ENCODE measurements at places on chromosomes 16 and 17.
A peak's percentile ranks its signal among the peaks of the same experiment; 100 is the strongest.

- peak; percentile 32 for DNase-seq
These were observed 6.3 kb upstream of the ABCC1 start for GRCh38 chr16:15942931-15943690.

DNA sequence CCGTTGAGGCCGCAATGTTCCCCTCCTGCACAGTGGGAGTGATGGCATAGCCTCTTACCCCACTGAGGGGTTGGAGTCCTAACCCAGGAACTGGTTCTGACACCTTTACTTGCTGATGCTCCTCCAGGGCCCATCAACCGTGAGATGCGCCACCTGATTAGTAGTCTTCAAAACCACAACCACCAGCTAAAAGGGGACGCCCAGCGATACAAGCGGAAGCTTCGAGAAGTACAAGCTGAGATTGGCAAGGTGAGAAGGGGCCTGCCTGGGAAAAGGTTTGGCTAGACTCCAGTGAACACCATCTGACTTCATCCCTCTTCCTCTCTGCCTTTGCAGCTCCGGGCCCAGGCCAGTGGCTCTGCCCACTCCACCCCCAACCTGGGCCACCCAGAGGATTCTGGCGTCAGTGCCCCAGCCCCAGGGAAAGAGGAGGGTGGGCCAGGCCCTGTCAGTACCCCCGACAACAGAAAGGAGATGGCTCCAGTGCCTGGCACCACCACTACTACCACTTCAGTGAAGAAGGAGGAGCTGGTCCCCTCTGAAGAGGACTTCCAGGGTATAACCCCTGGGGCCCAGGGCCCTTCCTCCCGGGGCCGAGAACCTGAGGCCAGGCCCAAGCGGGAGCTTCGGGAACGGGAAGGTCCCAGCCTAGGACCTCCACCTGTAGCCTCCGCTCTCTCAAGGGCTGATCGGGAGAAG, 5.8 kb downstream of the RNF40 start:
- DNase-seq = no peak

DNA sequence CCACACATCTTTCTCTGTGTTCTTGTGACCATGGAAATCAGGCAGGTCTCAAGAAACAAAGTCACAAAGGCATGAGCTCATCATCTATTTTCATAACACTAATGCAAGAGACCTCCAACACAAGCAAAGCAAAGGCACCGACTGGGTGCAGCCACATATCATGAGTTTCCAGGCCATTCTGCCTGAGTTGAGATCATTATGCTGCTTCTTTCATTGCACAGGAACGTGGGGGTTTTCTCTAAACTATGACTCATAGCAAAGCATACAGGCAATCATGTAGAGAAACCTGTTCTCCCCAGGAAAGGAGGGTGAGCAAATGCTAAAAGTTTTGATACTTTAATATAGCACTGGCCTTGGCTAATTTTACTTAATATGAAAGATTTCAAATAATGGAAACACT, 60.7 kb downstream of the GRIN2A start:
- no peak for DNase-seq

GRCh38 chr17:74957935-74958740, 14.4 kb downstream of the HID1 start:
- DNase-seq = peak; percentile 60

DNA sequence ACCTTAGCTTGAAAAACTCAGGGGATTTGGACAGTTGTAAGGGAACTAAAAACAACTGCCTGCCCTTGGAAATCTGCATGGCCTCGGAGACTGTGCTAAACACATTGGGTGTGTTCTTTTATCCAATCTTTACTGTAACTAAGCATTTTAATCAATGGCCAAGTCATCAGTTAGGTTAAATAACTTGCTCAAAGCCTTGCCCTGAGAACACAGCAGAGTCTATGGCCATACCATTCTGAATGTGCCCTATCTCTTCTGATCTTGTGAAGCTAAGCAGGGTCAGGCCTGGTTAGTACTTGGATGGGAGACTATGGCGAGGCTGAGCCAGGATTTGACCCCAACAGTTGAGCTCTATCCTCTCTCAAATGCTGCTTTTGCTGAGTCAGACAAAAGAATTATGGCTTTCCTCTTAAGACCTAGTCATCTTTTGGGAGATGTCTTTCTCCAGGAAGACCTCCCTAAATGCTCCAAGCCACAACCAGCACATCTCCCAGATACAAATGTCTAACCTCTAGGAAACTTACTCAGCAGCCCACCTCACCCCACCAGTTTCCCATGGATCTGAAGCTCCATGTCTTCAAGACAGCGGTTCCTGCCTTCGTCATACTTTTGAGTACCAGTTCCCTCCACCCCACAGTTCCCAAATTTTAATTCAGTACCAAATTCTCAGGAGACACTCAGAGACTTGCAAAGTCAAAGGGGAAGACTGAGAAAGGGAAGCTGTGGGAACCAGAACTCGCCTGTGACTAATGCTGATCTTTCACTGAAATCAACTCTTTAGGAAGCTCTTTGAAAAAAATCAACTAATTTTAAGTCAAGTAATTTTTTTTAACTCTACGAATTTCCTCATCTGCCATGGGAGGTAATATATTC, 336.1 kb downstream of the MAF start:
- no peak for DNase-seq

GRCh38 chr16:630815-631405, at the start of gene WFIKKN1:
Gene WFIKKN1 (plus strand): TSS chr16:630985. CDS start chr16:631254, 269 bp downstream.
- DNase-seq = no peak

- DNase-seq = peak; percentile 53
These were observed 10.9 kb upstream of the ARHGAP23 start for GRCh38 chr17:38417210-38417951.

- DNase-seq = no peak
These were observed 11.1 kb downstream of the NR1D1 start for GRCh38 chr17:40089077-40089895.

GRCh38 chr17:72863526-72864211, 228.8 kb downstream of the SLC39A11 start:
- no peak for DNase-seq

DNA sequence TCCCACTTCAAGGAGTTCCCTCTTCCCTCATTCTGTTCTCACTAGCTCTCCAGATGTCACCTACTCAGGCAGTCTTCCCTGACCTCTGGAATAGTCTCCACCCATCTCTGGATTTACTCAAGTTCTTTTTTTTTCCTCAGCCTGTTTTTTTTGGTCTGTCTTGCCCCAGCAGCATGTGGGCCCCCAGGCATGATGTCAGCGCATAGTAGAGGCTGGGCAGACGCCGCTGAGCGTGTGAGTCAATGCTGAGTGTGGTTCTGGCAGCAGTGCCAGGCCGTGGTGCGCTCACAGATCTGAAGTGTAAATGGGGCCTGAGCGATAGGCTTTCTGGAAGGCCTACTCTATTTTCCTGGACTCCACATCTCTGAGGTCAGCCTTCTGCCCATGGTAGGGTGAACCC, 2.7 kb upstream of the KCNJ18 start:
- DNase-seq = no peak

- DNase-seq = no peak
These were observed 119.8 kb downstream of the CCT6B start for GRCh38 chr17:34841467-34841866.

- peak; percentile 79 for DNase-seq
These were observed 6.0 kb upstream of the GLIS2 start for GRCh38 chr16:4309833-4310266.

- DNase-seq = no peak
These were observed 48.0 kb downstream of the RBFOX3 start for GRCh38 chr17:79562931-79563210.

DNA sequence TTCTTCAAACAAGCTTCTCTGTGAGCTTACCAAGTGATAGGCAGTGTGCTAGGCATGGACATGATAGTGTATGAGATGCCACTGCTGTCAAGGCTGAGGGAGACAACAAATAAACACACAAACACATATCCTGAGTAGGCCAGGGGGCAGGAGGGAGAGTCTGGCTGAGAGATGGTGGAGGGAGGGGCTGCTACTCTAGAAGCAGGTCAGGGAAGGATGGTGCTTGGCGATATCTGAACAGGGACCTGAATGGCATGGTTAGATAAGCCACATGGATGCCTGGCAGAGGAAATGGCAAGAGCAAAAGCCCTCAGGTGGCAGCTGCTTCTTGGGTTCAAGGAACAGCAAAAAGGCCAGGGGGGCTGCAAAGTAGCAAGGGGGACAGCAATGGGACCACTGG, 8.6 kb upstream of the CHST6 start:
- DNase-seq = peak; percentile 86

DNA sequence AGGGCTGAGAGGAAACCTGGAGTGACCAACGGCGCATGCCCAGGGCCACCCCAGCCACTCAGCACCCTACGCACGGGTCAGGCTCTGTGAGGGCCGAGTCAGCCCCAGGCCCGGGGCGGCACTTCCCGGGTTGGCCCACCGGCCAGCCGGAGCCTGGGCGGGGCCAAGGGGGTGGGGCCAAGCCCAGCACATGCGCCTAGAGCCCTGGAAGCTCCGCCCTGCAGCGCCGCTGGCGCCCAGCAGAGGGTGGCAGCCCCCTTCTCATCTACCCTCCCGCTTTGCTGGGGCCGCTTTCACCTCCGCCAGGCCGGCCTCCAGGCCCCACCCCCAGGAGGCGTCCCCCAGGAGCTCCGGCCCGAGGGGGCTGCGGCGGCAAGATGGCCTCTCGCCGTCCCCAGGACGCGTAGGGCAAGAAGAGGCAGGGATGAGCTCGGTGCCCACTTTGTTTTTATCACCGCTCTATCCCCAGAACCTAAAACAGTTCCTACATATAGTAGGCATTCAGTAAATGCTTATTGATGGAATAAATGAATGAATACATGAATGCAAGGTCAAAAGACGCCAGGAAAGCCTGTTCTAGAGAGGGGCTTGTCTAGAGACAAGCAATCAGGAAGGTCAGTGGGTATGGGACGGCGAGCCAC, 31.3 kb downstream of the MYO18A start:
- DNase-seq = peak; percentile 89

GRCh38 chr17:8887834-8888703, 20.6 kb upstream of the PIK3R6 start:
- no peak for DNase-seq

GRCh38 chr16:64475627-64476351, 646.1 kb downstream of the CDH11 start:
- no peak for DNase-seq

- no peak for DNase-seq
These were observed 165.8 kb downstream of the ABCA8 start for GRCh38 chr17:68789203-68789962.

GRCh38 chr16:852451-853185, 52.1 kb upstream of the GNG13 start:
- no peak for DNase-seq

DNA sequence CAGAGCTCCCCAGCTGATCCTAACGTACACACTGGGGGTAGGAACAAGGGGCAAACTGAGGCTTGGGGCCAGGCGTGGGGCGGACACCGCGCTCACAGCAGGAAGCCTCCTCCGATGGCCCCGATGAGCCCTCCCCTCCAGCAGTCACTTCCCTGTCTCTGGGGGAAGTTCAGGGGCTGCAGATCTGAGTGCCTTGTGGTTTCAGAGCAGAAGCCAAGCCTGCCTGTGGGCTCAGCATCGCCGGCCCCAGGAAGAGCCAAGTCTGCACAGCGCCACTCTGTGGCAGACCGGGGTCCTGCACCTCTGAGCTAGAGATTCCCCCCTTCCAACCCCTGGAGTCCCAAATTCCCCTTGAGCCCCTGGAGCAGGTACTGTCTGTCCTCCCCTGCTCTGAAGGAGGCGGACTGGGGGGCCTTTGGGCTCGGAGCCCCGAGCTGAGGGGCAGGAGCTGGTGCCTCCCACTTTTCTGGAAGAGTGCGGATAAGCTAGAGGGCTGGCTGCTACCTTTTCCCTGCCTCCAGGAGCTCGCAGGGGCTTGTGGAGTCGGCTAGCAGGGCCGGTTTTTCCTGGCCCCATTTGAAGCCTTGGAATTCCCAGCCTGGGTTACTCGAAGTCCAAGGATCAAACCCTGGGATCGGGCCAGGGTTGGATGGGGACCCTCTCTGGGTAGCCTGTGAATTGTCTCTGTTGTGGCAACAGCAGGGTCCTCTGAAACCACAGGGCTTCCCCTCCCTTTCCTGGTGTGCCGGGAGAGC, 2.9 kb downstream of the GSE1 start:
- peak; percentile 94 for DNase-seq

DNA sequence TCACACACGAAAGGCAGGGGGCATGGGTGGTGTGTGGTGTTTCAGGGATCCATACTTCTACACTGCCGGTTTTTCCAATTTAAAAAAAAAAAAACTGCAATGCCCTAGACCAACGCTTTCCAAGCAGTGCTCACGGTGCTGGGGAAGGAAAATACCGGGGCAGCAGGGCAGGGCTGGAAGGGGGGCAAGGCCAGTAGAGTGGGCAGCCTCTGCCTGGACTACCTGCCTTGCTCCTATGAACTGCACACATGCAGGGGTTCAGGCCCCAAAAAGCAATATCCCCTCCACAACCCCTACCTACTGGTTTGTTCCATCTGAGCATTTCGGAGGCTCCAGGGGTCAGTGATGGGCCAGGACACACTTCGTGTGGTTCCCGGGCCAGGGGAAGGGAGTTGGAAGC, 29.4 kb downstream of the RPH3AL start:
- no peak for DNase-seq

- no peak for DNase-seq
These were observed 425.1 kb downstream of the MAF start for GRCh38 chr16:79175286-79176057.

DNA sequence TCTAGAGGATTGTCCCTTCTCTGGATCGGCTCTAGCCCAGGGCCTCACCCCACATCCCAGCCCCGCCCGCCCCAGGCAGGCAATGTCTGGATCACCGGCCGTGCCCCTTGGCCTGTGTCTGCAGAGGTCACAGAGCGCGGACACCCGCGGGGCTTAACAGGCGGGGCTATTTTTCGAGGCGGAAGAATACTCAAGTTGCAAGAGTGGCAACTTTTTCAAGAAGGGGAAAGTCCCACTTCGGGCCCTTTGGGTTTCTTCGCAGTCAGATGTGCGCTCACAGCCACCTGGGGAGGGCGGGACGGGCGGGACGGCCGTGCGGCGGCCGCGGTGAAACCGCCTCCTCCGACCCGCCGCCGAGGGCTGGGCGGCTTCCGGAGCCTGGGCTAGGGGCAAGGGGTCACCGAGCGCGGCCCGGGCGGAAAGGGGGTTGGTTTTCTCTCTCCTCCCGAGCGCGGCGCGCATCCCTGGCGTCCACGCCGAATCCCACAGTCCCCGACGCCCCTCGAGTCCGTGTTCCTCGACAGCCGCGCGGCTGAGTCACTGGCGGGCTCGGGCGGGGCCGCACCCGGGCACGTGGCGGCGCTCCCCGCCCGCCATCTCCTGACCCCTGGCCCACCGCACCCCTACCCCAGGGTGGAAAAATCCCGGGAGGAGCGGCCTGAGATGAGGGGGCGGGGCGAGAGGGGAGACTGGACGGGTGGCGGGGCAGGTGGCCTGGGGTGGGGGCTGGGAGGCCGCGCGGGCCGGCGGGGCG, 1.2 kb upstream of the PFN1 start:
- DNase-seq = peak; percentile 73

GRCh38 chr17:1785930-1786329, 24.1 kb downstream of the SERPINF1 start:
- DNase-seq = peak; percentile 24

- DNase-seq = no peak
These were observed 84.7 kb upstream of the CIBAR2 start for GRCh38 chr16:85196976-85197375.

- DNase-seq = no peak
These were observed 70.3 kb downstream of the PMP22 start for GRCh38 chr17:15194859-15195277.

- DNase-seq = no peak
These were observed 1.1 kb downstream of the ABAT start for GRCh38 chr16:8675183-8676159.

- no peak for DNase-seq
These were observed 37.6 kb upstream of the ZC3H18 start for GRCh38 chr16:88532434-88533241.

GRCh38 chr17:43787728-43788127, 7.5 kb downstream of the CFAP97D1 start:
- no peak for DNase-seq

- DNase-seq = peak; percentile 83
These were observed 8.1 kb upstream of the EFCAB13 start for GRCh38 chr17:47315451-47316266.

All from hematopoietic multipotent progenitor cell treated with erythropoietin and hydrocortisone succinate and interleukin-3 and kit ligand, for 8 days (in vitro differentiated cells).